ENCODE measurements at places on chromosomes 1 and 21. TPM values are rescaled to one million over a fixed set of nuclear protein-coding genes. Genes with fewer than 3 reads are reported as not detected.
A peak's percentile ranks its signal among the peaks of the same experiment; 100 is the strongest.

RASSF5 gene
- 223 TPM for total RNA-seq

KRTAP7-1 gene
- total RNA-seq = not detected

HEYL gene
- total RNA-seq = 0.23 TPM

HEATR1 gene
- total RNA-seq = 82.4 TPM

SLC1A7 gene
- not detected for total RNA-seq

RNPEP gene
- 44.9 TPM for total RNA-seq

COL11A1 gene
- not detected for total RNA-seq

SPATA46 gene
- total RNA-seq = not detected

TCEA3 gene
- total RNA-seq = 6.8 TPM

GPR37L1 gene
- not detected for total RNA-seq

S100A7A gene
- not detected for total RNA-seq

SOX13 gene
- total RNA-seq = 1.1 TPM

TRIM67 gene
- total RNA-seq = not detected

MATN1 gene
- total RNA-seq = 0.43 TPM

TNFAIP8L2 gene
- total RNA-seq = 19.2 TPM

GRCh38 chr1:205243350-205244191 lies 15.8 kb downstream of the TMCC2 start:
- DNase-seq = peak; percentile 7

GRCh38 chr1:114524944-114525343 lies 13.9 kb upstream of the TRIM33 start:
- no peak for DNase-seq

- peak; percentile 55 for DNase-seq
These were observed 1.9 kb upstream of the TTLL10 start for GRCh38 chr1:1171546-1172340.

- DNase-seq = peak; percentile 12
These were observed 1.7 kb downstream of the EXOC8 start for GRCh38 chr1:231335663-231336602.

GRCh38 chr1:216804111-216804510 lies 80.9 kb upstream of the ESRRG start:
- DNase-seq = no peak

- DNase-seq = no peak
These were observed 42.2 kb downstream of the SPATA17 start for GRCh38 chr1:217673387-217673786.

GRCh38 chr1:206953626-206954025 lies 7.4 kb upstream of the PIGR start:
- no peak for DNase-seq

- no peak for DNase-seq
These were observed 17.0 kb downstream of the SRRM1 start for GRCh38 chr1:24659993-24660665.

- no peak for DNase-seq
These were observed 21.2 kb downstream of the CRNN start for GRCh38 chr1:152392909-152393308.

DNA sequence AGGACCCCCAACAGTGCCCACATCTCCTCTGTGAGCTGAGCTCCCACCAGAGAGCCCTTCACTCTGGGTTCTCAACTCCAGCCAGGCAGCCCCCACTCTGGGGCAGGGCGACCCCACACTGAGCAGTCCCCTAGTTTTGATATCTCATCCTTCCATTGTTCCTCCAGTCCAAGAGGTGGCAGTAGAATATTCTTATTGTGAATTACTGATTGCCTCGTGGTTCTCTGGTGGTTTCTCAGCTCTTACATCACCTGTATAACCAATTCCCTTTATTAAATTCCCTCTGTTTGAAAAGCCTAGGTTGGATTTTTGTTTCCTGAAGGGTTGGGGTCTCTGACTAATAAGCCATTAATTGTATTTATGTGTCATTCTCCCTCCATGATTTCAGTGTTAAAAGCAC lies 407.5 kb downstream of the SETD4 start:
- no peak for DNase-seq

- no peak for DNase-seq
These were observed 329.4 kb downstream of the KIF26B start for GRCh38 chr1:245484176-245484575.

DNA sequence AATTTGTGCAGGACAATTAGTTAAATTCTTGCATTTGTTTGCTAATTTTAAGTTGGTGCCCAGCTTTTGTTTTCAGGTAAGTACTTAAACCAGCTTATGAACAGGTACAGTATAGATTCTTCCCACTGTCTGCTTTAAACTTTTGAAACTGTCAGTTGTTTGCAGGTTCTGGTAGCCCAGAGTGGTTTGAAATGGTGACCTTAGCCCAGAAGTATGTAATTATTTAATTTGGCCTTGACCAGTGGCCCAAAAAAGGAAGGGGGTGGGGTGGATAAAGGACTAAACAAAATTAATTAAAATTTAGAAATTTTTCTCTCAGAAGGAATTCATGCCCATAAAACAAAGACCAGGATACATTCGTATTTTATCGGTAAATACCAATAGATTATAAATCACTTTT lies 69.0 kb downstream of the PTBP2 start:
- no peak for DNase-seq

- no peak for DNase-seq
These were observed 21.1 kb downstream of the PLA2G4A start for GRCh38 chr1:186849826-186850225.

GRCh38 chr1:206555473-206555935 lies 48.2 kb downstream of the RASSF5 start:
- peak; percentile 78 for DNase-seq

GRCh38 chr1:109255678-109256077 lies 6.3 kb downstream of the CELSR2 start:
- DNase-seq = no peak

All from activated CD4-positive, alpha-beta T cell treated with anti-CD3 and anti-CD28 coated beads for 36 hours (primary cell).